ENCODE measurements at places on chromosomes 4 and X. TPM values are rescaled to one million over a fixed set of nuclear protein-coding genes. Genes with fewer than 3 reads are reported as not detected.
A peak's percentile ranks its signal among the peaks of the same experiment; 100 is the strongest.

GRCh38 chr4:172348426-172348825 is 535.2 kb downstream of the GALNTL6 start:
- peak; percentile 22 for DNase-seq

- DNase-seq: no peak
Observed at GRCh38 chr4:105936901-105937300, 41.6 kb downstream of the NPNT start.

- no peak for DNase-seq
Observed at GRCh38 chrX:1391370-1391706, 575 bp downstream of the SLC25A6 start.

DNA sequence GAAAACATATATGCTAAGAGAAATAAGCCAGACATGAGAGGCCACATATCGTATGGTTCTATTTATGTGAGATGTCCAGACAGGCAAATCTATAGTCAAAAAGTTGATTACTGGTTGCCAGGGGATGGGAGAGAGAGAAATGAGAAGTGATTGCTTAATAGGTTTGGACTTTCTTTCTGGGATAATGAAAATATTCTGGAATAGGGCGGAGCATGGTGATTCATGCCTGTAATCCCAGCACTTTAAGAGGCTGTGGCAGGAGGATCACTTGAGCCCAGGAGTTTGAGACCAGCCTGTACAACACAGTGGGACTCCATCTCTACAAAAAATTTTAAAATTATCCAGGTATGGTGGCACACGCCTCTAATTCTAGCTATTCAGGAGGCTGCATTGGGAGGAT is 22.4 kb downstream of the RBM47 start:
- DNase-seq: no peak

- DNase-seq: no peak
Observed at GRCh38 chr4:119517361-119518229, 111.0 kb downstream of the PDE5A start.

- DNase-seq: no peak
Observed at GRCh38 chrX:153731117-153731844, 6.6 kb downstream of the ABCD1 start.

ELK1 gene
- 74.2 TPM for polyA plus RNA-seq

NAT8L gene
- 36.3 TPM for polyA plus RNA-seq

DNA sequence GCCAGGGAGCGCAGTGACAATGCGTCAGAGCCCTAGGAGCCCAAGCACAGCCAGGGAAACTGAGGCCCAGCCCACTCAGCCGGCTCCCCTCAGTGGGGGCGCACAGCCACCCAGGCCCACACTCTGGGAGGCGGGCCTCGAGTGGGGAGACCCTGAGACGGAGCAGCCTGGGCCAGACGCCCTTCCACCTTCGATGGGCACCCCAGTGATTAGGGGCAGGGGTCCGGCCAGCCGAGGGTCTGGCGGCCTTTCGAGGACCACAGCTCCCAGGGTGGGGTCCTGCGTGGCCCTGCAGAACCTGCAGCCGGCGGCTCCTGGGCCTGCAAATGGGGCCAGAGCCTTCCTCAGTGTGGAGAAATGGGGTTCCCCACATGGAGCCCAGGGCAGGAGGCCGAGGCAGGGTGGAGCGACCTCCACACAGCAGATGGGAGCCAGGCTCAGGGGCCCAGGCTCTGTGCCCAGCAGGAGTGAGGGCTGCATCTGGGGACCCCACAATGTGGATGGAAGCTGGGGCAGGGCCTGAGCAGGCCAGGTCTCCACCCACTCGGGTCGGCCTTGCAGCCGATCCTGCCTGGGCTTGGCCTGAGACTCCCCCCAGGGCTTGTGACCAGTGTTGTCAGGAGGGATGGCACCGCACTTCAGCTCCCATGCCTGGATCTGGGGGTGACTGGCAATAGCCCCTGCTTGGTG is 5.0 kb downstream of the HGFAC start:
- no peak for DNase-seq

DNA sequence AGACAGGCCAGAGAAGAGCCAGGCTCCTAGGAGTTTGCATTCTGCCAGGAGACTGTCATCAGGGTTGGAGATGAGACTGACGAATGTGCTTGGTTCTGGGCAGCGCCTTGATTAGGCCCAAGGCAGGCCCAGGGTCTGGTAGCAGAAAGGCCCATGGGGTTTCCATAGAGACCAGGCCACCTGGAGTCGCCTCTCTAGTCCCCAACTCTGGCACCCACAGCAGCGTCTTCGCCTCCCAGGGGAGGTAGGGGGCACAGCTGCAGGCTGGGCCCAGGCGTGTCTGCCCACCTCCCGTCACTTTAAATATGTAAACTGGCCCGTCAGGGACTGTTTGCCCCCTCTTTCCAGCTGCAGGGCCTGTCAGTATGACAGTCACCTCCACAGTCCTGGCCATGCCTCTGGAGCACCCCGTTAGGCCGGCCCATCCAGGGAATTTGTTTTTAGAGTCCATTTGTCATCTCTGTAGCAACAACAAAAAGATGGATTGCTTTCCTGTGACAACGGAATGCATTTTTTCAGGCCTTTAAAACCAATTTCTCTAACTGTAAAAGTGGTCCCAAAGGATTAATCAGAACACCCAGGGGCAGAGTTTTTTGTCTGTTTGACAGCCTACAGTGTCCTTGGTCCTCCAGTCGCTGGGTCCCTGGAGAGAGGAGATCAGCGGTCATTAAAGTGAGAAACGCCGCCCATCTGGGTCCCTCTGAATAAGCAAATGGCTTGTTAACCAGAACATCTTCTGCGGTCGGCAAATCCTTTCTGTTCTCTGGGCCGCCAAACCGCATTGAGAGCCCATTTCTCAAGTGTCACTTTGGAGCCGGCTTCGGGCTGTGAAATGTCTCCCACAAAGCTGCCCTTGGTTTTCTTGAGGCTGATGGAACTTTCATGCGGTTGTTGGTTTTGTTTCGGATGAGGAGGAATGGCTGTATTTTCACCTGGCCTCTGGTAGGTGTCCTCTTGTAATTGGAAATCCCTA is 153.0 kb upstream of the PSAPL1 start:
- peak; percentile 87 for DNase-seq

CXorf49 gene
- not detected for polyA plus RNA-seq

DHRSX gene
- 18.1 TPM for polyA plus RNA-seq

GPRASP2 gene
- polyA plus RNA-seq: 30.9 TPM

GRCh38 chrX:97050392-97050791 is 166.7 kb downstream of the RPA4 start:
- DNase-seq: no peak

GRCh38 chrX:22520128-22520828 is 247.6 kb downstream of the CBLL2 start:
- no peak for DNase-seq

DNA sequence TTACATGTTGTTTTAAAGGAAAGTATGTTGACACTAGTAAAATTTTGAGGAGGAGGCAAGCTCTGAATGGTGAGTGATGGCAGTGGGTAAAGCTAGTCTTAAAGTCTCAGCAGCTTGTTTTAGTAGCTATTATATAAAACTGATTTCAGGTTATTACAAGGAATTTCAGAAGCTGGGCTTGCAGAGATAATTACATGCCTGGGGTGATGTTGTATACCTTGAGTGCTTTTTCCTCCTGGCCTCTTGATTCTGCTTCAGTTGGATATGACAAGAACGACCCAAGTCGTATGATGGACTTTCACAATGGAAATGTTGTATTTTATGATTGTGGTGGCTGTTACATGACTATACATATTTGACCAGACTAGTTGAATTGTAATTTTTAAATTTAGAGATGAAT is 175.5 kb upstream of the ADGRL3 start:
- no peak for DNase-seq

All from brain (organoid and tissue), 16 donors.